ENCODE measurements at places on chromosomes 3 and 15.

GRCh38 chr15:67917636-67918035 lies 77.8 kb upstream of the RNU6-1 start:
- DNase-seq, result no peak

- peak; percentile 7 for DNase-seq
Measured at GRCh38 chr15:96728591-96728990, 398.1 kb downstream of the NR2F2 start.

DNA sequence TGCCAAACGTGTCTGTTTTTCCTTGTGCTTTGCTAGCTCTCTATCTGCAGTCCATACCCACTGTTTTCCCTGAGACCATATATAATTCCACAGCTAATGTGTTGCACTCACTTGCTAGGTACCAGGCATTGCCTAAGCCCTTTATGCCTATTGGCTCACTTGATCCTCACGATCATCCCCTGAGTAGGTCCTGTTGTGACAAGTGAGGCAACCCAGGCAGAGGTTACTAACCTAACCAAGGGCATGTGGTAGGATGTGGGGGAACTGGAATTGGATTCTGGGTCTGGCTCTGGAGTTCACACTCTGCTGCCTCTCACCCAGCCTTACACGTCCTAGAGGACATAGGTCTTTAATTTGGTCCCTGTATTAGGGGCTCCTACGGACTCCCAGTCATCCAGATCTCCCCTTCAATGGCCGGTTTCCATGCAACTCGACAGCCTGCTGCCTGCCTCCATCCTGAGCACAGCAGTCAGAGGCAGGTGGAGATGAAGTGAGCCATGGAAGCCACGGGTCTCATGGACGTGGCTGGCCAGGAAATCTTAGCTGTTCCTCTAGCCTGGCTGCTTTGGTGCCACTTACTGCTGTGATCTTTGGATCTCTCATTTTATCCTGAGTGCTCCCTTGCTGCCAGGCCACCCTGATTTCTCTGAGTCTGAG lies 38.9 kb upstream of the MYZAP start:
- no peak for DNase-seq

DNA sequence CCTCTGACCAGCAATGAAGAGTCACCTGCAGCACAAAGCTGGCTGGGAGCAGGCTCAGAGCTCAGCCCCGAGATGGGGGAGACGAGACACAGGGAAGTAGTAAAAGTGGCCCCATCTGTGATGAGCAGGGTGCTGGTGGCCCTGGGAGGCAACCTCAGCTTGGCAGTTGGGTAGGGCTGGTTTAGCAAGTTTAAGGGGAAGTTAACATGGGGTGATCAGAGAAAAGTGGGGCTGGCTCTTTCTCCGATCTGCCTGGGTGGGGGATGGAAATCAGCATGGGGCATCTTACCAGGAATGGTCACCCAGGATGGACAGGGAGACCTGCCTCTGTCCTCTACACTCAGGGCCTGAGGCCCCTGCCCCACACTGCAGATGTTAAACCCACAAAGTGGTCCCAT lies 29.9 kb upstream of the SFMBT1 start:
- DNase-seq, result no peak

- no peak for DNase-seq
Measured at GRCh38 chr3:189056646-189057335, 115.0 kb upstream of the TPRG1 start.

DNA sequence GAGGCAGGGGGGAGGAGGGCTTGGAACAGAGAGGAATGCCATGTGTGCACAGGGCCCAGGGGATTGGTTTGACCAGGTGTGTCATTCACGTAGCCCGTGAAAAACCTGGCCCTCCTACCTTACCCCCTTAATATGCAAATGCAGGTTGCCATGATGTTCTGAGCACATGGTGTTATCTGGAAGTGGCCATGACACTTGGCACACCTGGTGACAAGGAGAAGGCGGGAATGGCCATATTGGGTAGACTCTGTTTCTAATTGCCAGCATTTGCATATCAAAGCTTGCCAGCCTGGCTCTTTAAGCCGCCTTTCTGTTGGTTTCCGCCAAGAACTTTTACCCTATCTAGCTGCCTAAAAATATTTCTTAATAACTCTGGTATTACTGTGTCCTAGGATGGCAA lies 202.1 kb upstream of the DPH6 start:
- DNase-seq, result no peak

DNA sequence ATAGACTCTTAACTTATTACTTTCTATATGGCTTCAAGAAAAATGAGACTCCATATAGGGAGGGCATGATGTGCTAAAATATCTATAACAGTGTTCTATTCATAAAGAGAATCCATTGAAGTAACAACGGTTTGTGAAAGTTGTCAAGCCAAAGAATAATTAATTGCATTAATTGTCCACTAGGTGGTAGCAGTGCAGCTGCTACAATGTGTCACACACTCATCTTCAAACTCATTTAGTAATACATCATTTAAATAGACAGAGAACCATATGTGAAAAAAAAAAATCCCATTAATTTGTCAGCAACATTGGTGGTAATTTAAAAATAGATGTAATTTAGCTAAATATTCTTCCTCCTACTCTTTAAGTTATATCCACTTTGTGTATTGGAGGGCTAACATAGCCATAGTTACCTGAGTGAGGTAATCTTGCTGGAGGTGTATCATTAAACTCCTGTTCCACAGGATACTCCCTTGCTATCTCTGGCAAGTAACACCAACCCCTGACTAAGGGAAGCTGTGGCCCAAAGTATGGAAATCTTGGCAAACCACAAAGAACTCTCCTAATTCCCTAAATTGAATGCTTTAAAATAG lies 3.7 kb upstream of the CPA3 start:
- DNase-seq, result peak; percentile 39

DNA sequence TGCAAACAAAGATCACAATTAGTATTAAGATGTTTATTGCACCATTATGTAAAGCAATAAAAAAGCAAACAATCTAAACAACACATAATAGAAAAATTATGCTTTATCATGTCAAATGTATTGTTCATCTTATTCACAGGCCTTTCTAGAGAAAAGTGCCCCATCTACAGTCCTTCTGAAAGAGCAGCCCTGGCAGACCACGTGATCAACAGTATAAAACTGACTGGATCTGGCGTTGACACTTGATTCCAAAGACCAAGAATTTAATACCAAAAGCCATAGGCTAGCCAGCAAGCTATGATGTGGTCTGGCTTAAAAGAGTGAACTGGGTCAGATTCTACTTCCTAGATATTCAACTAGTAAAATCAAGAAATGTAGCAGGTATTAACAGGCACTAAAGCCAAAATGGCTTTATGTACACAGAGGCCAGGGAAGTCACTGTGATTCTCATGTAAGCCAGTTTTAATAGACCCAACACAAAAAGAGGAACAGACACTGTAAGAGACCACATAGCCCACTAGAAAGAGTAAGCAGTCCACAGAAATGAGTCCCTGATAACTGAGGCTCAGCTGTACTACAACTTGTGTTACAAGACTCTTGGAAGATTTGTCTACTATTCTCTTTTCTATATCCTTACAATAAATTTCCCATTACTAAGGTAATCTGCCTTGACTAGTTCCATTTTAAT lies 32.5 kb downstream of the DMXL2 start:
- no peak for DNase-seq

- DNase-seq, result no peak
Measured at GRCh38 chr3:121654493-121655385, 6.0 kb downstream of the HCLS1 start.

Data from inflammatory macrophage treated with lipopolysaccharide for 1 hour (primary cell).